ENCODE measurements at places on chromosomes 4 and X.

DNA sequence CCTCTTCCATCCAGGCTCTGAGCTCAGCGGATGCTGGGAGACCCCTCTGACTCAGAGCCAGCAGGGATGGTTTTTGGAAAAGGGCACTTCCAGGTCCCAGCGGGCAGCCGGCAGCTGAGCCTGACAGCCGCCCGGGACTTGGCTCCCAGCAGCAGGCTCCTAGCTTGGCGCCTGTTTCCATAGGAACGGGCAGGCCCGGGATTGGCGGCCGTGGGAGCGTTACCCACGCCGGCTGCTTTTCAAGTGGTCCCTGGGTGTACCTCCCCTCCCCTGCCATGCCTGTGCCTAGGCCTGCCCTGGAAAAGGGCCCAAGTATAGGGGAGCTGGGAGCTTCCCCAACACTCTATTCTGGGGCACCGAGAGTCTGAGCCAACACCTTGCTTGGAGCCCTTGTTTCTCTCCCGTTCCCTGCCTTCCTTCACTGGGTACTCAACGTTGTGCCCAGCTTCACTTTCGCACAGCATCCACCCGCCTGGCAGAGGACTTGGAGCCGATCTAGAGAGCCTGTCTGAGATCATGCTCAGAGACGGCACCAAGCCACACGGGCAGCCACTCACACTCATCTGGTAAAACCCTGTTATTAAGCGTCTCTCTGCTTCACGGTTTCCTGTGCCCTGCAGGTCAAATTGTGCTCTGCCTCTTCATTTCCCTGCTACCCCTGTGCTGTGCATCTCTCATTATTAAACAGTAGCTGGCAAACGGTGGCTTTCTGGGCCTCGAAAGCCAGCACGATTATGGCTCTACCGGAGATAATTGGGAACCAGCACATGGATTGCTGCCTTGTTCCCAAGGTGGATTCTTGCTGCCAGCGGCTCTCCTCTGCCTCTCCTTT is 521.5 kb downstream of the BCOR start:
- no peak for DNase-seq

DNA sequence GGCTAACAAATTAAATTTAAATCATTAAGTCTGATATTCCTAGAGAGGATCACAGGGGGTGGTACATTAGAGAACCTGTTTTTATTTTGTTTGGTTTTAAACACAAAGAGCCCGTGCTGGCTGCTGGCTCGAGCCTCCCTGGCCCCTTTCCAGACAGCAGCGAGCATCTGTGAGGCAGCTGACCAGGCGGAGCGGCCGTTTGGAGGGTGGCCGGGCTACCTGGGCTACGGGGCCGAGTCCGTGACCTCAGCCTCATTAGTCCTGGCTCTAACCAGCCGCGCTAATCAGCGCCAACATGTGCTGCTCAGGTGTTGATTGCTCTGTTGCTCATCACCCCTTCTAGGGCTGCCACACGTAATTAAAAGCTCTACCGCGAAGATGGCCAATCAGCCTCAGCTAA is 35.3 kb downstream of the DCTD start:
- peak; percentile 70 for DNase-seq

DNA sequence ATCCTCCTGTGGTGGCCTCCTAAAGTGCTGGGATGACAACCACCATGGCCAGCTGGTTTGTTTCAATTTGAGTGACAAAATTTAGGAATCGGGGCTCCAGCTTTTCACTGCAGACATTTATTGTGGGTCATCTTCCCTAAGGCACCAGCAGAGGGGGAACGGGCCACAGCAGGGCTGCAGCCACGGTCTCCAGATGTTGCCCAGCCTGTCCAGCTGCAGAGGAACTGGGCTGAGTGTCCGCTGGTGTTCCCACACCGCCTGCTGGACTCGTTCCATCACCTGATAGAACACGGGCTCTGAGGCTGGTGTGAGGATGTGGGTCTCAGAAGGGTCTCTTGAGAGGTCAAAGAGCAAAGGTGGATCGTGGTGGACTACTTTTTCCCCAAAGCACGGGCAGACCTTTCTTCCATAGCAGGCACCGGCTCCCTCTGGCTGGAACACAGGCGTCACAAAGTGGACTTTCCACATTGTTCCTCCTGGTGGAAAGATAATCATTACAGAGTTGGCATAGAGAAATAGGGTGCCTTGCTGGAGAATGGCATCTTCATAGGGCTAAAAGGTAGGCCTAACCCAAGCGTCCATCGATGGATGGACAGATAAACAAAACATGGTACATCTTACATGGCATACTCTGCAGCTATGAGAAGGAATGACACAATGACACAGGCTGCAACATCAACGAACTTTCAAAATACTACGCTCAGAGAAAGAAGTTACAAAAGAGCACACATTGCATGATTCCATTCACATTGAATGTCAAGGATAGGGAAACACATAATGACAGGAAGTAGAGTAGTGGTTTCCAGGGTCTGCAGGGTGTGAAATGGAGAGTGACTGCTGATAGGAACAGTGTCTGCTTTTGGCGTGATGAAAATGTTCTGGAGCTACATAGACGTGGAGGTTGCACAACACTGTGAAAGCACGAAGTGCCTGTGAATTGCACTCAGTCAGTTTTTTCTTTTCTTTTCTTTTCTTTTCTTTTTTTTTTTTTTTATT is 5.9 kb upstream of the ARSD start:
- no peak for DNase-seq

GRCh38 chr4:23500894-23501449 is 388.9 kb downstream of the PPARGC1A start:
- DNase-seq = no peak

- no peak for DNase-seq
Measured at GRCh38 chr4:85762529-85762871, 287.6 kb downstream of the ARHGAP24 start.

DNA sequence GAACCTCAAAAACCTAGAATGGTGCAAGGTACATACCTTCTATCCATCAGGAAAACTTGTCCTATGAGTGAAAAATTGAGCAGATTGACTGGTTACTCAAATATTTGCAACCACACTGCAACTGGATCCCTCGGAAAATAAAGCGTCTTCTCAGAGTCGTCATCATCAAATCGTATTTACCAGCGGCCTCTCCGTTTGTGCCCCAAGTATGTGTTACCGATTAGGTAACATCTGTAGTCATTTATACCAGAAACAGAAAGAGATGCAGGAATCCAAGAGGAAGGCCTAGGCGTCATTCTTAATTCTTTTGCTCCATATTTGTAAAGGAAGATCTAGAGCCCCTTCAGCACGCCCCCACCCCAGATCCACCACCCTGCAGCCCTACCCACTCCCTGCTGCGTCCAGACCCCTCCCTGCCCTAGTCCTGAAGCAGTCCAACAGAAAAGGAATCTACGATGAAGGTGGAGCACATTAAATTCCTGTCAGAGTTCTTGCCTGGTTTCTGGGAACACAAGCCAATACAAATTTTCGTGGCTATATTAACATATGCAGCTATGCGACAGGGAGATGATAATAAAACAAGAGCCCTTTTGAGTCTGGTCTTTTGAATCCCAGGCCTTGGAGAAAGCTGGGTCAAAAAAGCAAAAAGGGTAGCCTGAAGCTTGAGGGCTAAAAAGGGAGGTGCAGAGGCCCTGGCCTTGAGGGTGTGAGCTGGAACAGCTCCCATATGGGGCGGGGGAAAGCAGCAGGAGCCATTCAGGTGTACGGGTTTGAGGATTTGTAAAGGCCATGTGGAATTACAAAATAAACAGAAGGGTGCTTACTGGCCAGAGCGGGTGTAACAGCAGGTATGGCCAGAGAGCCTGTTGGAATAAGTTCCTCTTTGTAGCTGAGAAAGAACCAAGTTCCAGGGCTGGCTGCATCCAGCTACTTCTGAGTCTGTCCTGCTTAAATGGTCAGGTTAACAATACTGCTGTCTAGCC is 77.0 kb downstream of the ZNF827 start:
- DNase-seq = no peak

DNA sequence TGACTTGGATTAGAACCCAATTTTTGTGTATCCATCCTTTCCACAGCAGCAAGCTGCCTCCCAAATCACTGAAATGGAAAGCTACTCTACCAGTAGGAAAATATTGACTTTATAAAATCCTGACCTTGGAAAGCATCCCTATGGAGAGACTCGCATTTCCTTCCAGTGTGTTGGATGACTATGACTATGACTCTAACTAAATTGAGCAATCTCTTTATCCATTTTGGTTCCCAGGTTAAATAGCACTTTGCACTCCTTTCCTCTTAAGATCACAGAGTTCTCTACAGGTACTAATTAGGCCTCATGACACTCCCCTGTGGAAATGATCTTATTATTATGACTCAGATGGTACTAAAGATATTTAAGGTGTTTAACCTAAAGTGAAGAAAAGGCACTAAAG is 431.8 kb downstream of the PPARGC1A start:
- no peak for DNase-seq

- no peak for DNase-seq
Measured at GRCh38 chr4:99629962-99630554, 27.6 kb downstream of the C4orf54 start.

GRCh38 chrX:1359477-1359873 is 22.9 kb downstream of the IL3RA start:
- no peak for DNase-seq

- no peak for DNase-seq
Measured at GRCh38 chr4:23382879-23383278, 507.0 kb downstream of the PPARGC1A start.

DNA sequence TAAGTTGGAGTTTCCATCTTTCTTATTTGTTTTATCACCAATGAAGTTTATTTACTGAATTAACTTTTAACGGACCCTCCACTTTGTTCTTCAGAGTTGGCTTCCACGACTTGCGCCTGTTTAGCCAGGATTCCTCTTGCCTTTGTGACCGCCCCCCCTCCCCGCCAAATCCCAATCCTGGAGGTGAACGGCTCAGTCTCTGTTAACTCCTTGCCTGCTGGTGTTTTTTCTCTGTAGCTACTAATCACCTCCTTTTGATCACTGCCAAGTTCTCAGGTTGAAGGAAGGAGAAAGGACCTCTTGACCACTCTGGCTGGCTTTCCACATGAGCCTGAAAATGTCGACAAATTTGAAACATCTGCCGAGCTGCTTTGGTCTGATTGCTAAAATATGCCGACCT is 46.8 kb upstream of the BCOR start:
- no peak for DNase-seq

DNA sequence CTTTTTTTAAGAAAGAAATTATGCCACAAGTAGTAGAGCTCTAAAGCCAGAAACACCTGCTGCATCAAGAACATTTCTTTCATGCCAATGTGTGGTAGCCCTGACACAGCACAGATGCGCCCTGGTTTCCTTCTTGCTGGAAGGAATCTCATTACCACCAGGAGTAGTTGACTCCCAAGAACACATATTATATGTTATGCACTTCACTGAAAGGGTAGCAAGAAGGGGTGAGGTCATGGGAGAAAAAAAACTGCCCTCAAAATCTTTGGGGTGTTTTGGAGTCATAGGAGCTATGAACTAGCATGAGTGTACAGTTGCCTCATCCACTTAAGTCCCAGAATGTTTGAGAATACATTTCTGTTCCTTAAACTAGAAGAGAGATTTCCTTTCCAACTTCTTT is 185.8 kb upstream of the C1QTNF7 start:
- DNase-seq = no peak
